NCI-H1417 treated with DMSO at 0.1 percent for 48 hours (cell line): ENCODE measurements at places on chromosomes 3 and 15.

- no peak for DNase-seq
Measured at GRCh38 chr15:88029696-88030095, 226.8 kb downstream of the NTRK3 start.

GRCh38 chr15:49145651-49146609, 9.5 kb downstream of the COPS2 start:
- DNase-seq: no peak

GRCh38 chr3:119184796-119185570, 11.6 kb downstream of the UPK1B start:
- DNase-seq: no peak

DNA sequence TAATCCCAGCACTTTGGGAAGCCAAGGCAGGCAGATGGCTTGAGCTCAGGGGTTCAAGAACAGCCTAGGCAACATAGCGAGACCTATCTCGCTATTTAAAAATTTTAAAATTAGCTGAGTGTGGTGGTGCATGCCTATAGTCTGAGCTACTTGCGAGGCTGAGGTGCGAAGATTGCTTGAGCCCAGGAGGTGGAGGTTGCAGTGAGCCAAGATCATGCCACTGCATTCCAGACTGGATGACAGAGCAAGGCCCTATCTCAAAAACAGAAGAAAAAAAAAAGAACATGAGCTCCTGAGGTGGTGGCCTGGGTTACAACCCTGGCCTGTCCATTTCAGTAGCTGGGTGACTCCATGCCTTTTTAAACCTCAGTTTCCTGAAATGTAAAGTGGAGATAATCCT, 7.2 kb downstream of the DNASE1L3 start:
- no peak for DNase-seq

- DNase-seq: no peak
Measured at GRCh38 chr15:49467746-49468480, 44.9 kb downstream of the FGF7 start.

GRCh38 chr15:29142129-29142747, 127.4 kb downstream of the NSMCE3 start:
- no peak for DNase-seq
